NCI-H2081 (cell line): ENCODE measurements at places on chromosomes 16 and 17.

GRCh38 chr17:81455387-81455786, 57.2 kb downstream of the ACTG1 start:
- DNase-seq, result no peak

DNA sequence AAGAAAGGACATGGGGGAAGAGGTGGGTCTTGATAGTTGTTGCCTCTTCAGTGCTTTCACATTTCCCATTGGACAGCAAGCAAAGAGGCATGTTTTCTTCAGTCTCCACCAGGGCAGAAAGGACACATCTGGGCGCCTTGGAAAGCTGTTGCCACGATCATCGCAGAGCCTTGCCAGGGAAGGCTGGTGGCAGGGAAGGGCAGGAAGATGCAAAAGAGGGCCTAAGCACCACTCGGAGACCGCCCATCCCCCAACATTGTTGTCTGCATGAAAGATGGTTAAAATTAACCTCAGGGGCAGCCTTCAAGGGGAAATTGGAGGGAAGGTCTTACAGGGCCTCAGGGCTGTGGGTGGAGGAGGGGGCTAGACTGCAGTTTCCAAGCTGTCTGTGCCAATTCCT, 114.2 kb downstream of the SOX9 start:
- DNase-seq, result no peak

- DNase-seq, result no peak
These were observed 105.9 kb upstream of the ANKFN1 start for GRCh38 chr17:56047331-56047730.

- no peak for DNase-seq
These were observed 19.2 kb downstream of the MXRA7 start for GRCh38 chr17:76691379-76692191.
